ENCODE measurements at places on chromosomes 2 and 18.

- DNase-seq: no peak
Observed at GRCh38 chr2:155839991-155840390, 492.5 kb downstream of the NR4A2 start.

DNA sequence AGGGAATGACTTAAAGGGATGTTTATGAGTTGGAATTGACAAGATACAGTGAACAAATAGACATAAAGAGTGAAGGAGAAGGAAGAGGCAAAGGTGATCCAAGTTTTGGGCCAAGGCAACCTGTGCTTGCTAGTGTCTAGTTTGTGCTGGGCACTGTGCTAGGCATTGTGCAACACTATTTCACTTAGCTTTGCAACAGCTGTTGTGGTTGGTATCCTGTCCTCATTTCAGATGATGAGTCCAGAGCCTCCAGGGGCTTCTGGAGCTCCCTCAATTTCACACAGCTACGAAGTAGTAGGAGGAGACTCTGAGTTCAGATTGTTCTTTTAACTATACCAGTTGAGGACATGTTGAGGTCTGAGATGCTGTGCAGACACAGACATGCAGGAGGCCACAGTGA, 18.1 kb upstream of the LOXHD1 start:
- no peak for DNase-seq

DNA sequence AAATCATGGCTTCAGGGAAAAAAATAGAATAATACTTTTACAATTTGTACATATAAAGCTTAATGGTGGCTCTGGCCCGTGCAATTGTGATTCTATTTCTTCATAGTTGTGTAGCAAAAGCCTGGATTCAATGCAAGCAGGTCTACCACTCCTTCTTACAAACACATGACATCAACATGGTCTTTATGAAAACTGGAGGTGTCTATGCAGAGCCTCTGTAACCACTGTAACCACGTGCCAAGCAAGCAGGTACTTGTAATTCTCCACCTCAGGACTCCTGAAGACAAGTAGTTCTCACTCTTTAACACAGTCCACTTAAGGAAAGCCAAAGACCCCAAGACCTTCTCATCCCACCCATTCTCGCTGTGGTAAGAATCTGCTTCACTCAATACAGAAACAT, 62.6 kb downstream of the METTL4 start:
- DNase-seq: no peak

GRCh38 chr18:60146220-60146960, 226.2 kb downstream of the MC4R start:
- no peak for DNase-seq

GRCh38 chr2:127884436-127884835, 1.3 kb downstream of the AMMECR1L start:
- DNase-seq: no peak

DNA sequence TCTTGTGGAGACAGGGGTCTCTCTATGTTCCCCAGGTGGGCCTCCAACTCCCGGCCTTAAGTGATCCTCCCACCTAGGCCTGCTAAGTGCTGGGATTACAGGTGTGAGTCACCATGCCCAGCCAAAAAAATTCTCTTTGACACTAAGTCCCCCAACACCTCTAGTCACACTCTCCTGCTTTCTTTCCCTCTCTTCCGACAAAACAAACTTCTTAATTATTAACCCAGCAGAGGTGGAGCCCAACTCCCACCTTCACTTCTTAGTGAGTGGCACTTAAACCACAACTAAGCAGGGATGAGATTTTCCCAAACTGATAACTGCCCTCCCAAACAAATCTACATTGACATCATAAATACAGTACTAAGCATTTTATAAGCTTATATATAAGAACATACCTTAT, 60.5 kb upstream of the PMAIP1 start:
- DNase-seq: no peak

- DNase-seq: no peak
Observed at GRCh38 chr2:237735798-237736197, 62.8 kb upstream of the RBM44 start.

DNA sequence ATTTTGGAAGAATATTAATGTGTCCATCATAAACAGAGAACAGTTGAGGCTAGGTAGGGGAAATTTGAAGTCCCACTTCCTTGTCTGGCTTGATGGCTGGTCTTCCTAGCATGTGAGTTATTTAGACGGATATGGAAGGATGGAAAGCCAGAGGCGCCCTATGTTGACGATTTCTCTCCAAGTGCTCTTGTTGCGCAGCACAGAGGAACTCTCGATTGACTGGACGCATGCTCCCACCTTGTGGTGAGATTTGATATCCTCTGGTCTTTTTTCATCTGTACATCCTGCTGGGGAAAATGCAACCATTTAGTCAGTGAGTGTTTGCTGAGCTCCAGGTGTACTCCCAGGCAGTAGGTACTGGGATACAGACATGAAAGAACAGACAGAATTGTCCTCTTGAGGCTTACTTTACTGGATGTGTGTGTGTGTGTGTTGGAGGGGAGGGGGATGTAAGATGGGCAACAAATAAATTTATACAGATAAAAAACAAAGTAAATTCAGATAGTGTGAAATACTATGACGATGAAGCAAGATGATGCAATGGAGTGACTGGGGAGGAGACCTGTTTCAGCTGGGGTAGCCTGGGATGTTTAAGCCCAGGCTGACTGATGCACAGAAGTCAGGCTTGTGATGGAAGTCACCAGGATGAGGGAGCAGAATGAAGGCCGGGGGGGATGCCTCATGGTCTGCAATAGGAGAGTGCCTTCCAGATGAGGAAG, 137.2 kb downstream of the TRIM43 start:
- peak; percentile 41 for DNase-seq

DNA sequence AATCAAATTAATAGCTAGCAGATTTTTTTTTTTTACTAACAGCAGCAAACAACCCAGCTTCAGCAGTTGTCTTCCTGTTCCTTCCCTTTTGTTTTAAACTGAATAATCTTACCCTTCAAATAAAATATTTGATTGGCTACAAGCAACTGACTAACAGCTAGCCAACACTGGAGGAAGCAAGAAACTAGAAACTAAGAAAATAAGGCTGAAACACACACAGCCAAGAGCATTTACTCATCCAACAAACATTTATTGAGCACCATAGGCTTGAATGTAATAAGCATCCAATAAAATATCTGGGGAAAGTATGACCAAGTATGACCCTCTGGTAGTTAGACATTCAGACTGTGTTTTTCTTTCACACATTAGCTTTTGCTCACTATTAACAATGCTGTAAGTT, 189.2 kb downstream of the CD226 start:
- DNase-seq: no peak

- no peak for DNase-seq
Observed at GRCh38 chr2:63700271-63700670, 111.5 kb downstream of the MDH1 start.

DNA sequence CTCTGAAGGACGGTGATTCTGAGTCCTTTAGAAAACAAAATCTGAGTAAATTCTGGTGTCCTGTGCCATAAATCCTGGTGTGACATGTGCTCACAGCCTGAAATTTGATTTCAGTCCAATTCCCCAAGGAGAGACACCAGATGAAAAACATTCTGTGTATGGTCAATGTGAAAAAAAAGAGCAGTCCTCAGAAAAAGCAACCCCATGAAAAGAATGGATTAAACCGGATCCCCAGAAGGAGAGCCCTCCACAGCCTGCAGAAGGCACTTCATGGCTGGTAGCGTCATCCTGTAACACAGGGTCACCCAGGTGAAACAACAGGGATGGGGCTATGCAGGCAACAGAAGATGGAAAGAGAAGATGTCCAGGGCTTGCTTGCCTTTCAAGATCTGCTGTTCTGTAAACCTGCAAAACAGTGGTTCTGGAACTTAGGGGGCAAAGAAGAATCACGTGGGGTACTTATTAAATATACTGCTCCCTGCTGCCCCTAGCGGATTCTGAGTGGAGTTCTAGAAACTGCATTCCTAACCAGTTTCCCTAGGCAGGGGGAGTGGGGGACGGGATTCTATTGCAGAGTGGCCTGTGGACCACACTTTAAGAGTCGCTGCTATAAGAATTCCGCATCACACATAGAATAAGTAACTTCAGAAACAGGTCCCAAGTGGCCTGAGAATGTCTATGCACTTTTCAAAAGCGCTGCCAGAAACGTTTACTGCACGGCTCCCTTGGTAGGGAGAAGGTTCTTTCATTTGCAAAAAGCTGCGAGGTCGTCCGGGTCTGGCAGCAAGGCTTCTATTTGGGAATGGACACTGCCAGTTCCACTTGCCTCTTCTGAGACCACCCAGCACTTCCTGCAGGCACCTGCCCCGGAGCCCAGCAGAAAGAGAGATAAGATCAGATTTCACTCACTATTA, 118.9 kb upstream of the ARL5A start:
- peak; percentile 20 for DNase-seq

GRCh38 chr2:163187995-163188655, 349.6 kb upstream of the KCNH7 start:
- no peak for DNase-seq

DNA sequence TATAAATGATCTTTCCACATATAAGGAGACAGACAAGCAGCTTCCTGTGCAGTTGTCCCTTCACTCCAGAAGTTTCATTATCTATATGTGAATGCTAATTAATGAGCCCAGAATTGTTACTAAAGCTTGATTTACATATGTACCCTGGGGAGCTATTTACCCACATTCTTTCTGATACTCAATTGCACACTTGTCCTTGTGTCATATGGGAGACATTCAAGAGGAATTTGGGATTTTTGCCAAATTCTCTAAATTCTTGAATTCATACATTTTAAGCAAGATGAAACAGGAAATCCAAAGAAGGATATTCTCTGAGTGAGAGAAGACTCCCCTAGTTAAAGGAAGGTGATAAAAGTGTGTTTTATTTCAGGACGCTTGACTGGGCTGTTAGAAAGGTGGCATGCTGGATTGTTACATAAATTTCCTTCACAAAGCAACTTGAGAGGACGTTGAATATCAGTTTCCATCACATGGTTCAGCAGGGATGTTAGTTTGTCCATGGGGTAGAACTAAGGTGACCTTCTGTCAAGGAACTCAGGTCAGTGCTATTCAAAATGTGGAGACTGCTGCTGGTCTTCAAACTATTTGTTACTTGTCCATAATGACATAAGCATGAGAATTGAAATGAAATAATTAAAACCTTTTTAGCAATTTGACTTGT, 368.2 kb downstream of the IRS1 start:
- no peak for DNase-seq
